Stimulated activated CD8-positive, alpha-beta memory T cell treated with anti-CD3 and anti-CD28 coated beads, Interleukin-2, amount 100 ng/mL, for 1 hour (primary cell): ENCODE measurements at places on chromosomes 1 and 21.

GRCh38 chr21:42377211-42377950 lies 11.0 kb upstream of the TFF1 start:
- no peak for DNase-seq

GRCh38 chr1:53835491-53835890 lies 2.6 kb downstream of the NDC1 start:
- no peak for DNase-seq

GRCh38 chr1:202987255-202987654 lies 19.9 kb upstream of the TMEM183A start:
- DNase-seq: no peak

- DNase-seq: no peak
These were observed 1037.2 kb downstream of the ADGRL2 start for GRCh38 chr1:82837766-82838465.

DNA sequence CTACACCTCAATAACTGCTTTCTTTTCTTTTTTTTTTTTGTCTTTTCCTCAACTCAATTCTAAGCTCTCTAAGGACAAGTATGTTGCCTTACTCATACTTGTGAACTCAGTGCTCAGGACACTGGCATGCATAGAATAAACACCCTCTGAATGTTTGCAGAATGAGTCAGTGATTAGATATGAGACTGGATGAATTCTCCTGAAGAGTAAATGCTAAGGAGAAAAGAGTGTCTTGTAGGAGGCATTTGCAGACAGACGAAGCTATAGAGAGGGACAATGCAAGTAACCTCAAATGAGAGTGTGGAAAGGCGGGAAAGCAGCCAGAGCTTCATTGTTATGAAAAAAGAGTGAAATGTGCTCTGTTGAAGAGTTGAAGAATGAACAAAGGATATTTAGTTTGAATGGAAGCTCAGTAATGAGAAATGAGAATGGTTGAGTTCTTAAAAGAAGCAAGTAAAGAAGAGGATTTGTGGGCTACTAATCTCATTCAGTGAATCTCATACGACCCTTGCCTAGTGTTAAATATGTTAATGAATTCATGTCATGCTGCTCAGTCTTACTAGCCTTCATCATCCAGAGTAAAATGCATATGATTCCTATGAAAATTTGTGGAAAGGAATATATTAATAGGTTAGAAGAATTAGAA lies 166.1 kb upstream of the DPYD start:
- DNase-seq: no peak

DNA sequence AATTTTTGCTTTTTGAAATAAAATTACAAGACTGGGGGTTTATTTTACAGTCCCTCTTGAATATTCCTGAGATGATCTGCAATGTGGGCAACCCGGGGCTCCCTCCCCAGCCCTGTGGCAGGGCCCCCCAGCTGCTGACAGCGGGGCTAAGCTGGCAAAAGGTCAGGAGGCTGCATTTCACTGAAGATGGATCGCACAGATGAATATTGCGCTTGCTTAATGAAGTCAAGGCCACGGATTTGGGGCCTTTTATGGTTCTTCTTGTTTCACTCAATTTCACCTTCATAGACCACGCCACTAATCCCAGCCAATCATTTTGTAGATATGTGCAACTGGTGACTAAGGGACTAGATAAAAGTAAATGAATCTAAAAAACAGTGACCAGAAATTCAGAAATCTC lies 50.8 kb upstream of the SLC22A15 start:
- no peak for DNase-seq

DNA sequence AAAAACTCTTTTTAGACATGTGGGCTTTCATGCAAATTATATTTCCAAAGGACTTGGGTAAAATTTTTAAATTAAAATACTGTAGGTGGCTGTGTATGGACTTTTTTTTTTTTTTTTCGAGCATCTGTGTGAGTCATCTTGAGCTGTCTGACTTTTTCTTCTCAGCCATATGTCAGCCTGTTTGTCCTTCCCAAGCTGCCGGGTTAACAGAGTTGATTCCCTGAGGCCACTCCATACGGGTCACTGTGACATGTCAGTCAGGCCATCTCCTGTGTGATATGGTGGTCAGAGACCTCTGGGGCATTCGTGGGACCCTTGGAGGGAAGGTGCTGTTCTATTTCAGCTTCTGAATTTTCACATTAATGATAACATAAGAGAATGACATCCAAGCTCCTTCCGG lies 148.3 kb downstream of the KCNJ6 start:
- DNase-seq: no peak

- DNase-seq: no peak
These were observed 32.3 kb downstream of the SLC66A1 start for GRCh38 chr1:19344372-19344810.

GRCh38 chr1:220734571-220735326 lies 13.4 kb upstream of the MTARC2 start:
- DNase-seq: no peak

GRCh38 chr1:155472491-155473083 lies 90.0 kb downstream of the ASH1L start:
- DNase-seq: no peak

- DNase-seq: peak; percentile 57
These were observed 44.6 kb downstream of the RASSF5 start for GRCh38 chr1:206551986-206552326.
